ENCODE measurements at places on chromosomes 5 and 9. TPM values are rescaled to one million over a fixed set of nuclear protein-coding genes. Genes with fewer than 3 reads are reported as not detected.

The NR5A1 gene
- not detected for total RNA-seq

The FOXD4 gene
- 0.26 TPM for total RNA-seq

The PCDH1 gene
- 2.3 TPM for total RNA-seq

The GPR150 gene
- 0.33 TPM for total RNA-seq

The TPPP gene
- total RNA-seq, result 0.26 TPM

The CCIN gene
- total RNA-seq, result 1.3 TPM

The SMIM33 gene
- not detected for total RNA-seq

Data from fibroblast of lung (primary cell).